ENCODE measurements at places on chromosomes 12 and 14.

DNA sequence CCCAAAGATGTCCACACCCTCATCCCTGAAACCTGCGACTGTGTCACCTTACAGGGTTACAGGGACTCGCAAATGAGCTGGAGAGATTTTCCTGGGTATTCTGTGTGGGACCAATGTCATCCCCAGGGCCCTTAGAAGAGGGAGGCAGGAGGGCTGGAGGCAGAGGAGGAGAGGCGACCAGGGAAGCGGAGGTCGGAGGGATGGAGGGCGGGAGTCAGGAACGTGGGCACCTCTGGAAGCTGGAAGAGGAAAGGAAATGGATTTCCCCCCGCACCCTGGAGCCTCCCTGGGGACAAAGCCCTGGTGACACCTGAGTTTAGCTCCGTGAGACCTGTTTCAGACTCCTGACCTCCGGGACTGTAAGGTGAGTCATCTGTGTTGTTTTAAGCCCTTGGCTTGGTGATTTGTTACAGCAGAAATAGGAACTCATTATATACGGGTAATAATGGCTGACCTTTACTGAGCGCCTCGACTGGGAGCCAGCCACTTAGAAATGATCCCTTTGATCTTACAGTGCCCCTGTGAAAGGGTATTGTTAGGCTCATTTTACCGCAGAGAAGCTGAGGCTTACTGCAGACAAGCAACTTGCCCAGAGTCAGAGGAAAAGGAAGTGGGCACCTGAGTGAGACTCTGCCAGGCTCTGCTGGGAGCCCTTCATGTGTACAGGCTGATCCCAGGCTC is 29.3 kb upstream of the FZD10 start:
- DNase-seq = no peak

- no peak for DNase-seq
Observed at GRCh38 chr12:55831447-55831815, 2.0 kb upstream of the DNAJC14 start.

DNA sequence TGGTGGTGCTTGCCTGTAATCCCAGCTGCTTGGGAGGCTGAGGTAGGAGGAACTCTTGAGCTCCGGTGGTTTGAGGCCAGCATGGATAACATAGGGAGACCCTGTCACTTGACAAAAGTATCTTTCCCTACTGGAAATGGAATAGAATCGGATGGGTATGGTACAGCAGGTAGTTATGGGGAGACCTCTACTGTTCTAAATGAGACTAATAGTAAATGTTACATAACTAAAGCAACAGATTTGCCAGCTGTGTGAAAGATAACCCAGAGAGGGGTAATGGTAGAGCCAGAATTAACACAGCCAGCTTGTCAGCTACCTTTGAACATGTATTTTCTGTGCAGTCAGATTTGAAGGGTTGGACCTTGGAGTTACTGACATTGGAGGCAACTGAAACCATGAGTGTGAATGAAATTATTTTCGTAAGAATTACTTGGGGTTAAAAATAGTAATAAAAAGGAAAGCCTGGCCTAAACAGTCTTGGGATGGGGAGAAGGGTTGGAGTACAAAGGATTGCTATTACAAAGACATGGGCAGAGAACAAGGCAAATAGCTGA is 21.7 kb upstream of the NUP107 start:
- no peak for DNase-seq

DNA sequence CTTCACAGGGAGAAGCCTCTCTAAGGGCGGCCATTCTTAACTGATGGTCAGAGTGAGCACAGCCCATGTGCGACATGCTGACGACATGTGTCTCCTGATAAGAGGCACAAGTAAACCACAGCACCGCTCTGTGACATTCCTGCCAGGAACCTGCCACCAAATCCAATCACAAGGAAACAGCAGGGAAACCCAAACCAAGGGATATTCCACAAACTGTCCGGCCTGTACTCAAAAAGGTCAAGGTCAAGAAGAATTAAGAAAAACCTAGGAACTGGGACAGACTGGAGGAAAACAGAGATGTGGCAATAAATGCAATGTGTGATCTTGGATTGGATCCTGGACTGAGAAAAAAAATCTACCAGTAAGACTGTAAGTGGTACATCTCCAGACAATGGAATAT is 91.9 kb downstream of the SYNE3 start:
- no peak for DNase-seq

GRCh38 chr12:107891967-107892366 is 117.5 kb downstream of the ASCL4 start:
- no peak for DNase-seq

GRCh38 chr14:99265571-99265970 is 6.4 kb downstream of the BCL11B start:
- no peak for DNase-seq

GRCh38 chr14:55556929-55557623 is 22.9 kb upstream of the KTN1 start:
- DNase-seq = peak; percentile 99

- DNase-seq = no peak
Observed at GRCh38 chr12:41930866-41931437, 213.7 kb downstream of the GXYLT1 start.

- no peak for DNase-seq
Observed at GRCh38 chr12:92502417-92503028, 200.3 kb upstream of the PLEKHG7 start.

DNA sequence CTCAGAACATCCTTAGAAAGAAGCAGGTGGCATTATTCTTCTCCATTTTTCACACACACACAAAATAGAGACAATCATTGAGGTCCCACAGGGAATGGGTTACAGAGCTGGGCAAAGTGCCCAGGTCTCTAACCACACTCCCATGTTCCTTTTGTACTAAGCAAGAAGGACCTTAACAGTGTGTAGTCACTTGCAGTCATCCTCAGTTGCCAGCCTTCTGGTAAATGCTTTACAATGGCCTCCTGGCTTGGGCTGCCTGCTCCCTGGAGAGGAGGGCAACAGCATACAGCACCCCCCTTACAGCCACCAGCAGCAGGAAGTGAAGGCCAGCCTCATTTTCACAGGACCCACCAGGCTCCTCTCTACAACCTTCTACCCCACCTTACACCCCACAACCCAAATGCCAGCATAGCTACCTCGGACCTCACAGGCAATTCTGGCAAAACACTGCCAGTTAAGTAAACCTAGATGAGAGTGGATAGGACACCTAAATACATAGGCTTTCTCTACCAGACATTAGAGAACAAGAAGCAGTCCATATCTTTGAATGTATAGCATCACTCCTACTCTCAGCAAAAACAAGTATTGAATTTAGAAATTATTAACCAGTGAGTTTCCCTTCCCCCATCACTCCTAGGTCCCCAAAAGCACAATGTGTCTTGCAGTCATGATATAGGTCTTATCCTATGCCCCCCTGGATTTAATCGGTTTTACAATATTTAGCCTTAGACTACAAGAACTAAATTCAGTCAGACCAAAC is 88.1 kb downstream of the PPP2R5E start:
- peak; percentile 41 for DNase-seq

DNA sequence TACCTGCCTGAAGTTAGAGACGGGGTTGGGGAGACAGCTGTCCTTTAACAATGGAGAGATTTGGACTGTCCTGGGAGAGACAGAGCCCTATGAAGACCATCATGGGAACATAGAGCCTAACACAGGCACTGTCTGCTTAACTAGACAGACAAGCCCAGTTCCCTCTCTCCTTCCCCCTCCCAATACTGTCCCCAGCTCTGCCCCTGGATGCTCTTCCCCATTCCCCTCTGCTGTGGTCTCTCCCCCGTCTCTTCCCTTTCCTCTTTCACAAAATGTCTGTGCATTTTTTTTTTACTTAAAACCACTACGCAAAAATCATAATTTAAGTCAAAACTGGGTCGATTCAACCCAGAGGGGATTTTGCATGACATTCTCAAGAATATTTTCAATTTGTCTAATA is 232.9 kb downstream of the CHST11 start:
- DNase-seq = no peak

DNA sequence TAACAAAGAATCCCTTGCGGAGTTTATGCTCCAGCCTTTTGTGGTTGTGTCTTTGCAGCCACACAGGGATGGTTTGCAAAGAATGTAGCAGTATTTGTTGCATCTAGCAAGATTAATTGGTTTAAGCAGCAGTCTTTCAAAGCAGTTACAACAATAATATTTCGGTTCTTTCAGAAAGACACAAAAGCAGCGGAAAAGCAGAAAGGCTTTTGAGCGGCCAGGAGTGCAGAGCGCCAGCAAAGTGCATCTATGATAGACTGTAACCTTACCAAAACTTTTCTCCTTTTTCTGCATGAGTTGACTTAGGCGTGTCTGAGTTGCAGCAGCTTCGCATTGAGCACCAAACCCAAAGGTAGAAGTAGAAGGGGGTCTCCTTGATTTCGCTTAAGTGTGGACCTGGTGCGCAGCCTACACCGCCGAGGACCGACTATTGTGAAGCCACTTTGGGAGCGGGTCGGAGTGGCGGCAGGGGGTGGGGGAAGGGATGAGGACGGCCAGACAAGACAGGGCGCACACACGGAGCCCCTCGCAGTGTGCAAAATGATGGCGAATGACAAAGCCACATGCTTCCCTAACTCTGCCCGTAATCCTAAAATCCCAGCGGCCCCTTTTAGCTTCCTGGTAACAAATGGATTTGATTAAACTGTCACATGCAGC is 1.2 kb downstream of the LMO3 start:
- no peak for DNase-seq

DNA sequence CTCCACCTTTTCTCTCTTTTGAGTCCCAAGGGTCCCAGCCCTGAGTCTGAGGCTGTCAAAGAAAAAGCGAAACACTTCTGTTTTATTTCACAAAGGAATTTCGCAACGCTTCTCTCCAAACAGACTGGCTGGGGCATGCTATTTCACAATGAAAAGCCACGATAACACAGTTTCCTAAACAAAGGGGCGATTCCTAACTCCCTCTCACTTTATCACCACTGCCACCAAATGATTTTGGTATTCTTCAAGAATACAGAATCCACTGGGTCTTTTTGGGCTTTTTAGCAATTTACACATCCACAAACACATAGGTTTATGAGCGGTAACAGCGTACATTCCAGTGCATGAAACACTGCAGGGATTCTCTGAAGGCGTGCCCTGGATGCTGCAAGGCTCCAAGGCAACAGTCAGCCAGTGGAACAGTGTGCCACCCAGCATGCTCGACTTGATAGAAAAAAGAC is 161.2 kb downstream of the DAD1 start:
- DNase-seq = no peak

DNA sequence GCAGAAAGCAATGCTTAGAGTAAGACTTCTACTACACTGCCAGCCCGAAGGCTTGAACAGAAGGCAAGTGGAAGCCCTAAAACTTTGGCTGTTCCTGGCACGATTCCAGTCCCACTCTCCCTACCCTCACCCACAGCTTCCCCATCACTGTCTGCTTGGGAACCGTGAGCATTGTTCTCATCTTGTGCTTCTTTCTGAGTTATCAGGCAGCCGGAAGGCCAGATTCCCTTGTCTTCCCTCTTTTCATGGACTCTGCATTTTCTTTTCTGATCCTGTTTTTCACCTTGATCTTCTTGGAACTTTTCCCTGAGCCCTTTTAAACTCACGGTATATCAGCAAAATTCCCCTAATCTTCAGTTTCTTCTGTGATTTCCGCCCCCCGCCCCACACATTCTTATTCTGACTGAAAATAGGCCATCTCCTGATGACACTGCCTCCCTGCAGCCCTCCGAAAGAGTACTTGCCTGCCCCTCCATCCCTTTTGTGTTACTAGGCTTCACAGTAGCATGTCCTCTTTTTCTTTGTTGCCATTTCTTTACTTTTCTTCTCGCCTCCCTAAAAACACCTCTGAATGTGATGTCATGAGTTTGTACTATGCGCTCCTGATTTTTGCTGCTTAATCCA is 29.9 kb downstream of the RCOR1 start:
- no peak for DNase-seq

GRCh38 chr12:54654926-54655325 is 6.8 kb upstream of the DCD start:
- no peak for DNase-seq

- DNase-seq = no peak
Observed at GRCh38 chr12:54622463-54623183, 12.1 kb downstream of the LACRT start.

GRCh38 chr12:117821480-117822175 is 147.2 kb downstream of the KSR2 start:
- DNase-seq = no peak

GRCh38 chr12:54373649-54374561 is 9.6 kb upstream of the GPR84 start:
- no peak for DNase-seq

- DNase-seq = no peak
Observed at GRCh38 chr12:4346931-4347330, 25.9 kb downstream of the TIGAR start.

- DNase-seq = no peak
Observed at GRCh38 chr12:50725011-50725942, 38.6 kb upstream of the ATF1 start.

GRCh38 chr12:24562771-24563431 is 386.0 kb downstream of the BCAT1 start:
- DNase-seq = no peak

DNA sequence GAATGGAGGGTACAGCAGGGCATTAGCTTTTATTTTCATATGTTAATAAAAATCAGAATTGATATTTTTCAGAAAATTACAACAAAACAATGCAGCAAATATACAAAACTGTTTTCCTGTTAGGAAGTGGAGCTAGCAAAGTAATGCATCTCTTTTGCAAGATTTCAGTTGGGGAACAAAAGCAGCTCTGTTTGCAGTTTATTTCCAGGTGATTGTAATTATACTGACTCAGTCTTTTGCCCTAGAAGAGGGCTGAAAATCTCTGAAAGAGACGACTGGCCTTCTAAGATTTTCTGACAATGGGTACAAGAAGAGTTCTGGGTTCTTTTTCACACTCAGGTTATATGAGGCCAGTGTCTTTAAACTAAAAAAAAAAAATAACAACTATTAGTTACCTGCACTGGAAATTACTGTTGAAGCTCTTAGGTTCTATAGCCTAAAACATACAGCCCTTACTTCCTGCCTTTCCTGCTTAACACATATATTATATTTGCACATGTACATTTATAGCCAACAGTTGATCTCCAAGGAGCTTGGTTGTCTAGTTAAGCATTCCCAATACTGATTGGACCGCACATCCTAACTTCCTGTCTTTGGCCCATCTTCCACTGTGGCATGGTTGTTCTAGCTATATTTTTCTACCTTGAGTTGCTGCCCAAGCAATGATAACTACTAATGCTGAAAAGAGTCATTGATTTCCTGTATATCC is 199.1 kb upstream of the KRR1 start:
- no peak for DNase-seq

GRCh38 chr12:51980051-51980808 is 26.5 kb upstream of the TAMALIN start:
- no peak for DNase-seq
